ENCODE measurements at places on chromosomes 2 and 18.

- no peak for DNase-seq
Measured at GRCh38 chr2:221929259-221929658, 357.2 kb upstream of the EPHA4 start.

DNA sequence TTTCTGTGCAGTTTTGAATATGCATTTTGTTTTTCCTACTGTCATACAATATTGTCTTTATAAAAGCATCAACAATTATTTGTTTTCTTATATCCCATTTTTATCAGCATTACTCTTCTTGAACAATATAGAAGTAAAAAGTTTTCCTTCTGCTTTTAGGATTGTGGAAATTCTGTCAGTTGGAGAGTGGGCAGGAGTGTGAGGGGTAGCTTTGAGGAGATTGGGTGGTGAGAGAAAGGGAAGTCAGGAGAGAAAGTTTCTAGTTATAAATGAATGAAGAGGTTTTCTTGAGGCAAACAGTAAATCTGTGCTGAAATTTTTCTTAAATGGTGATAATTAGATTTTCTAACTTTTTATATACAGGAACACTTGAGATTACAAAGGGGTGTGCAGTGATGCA, 151.7 kb upstream of the NOSTRIN start:
- no peak for DNase-seq

GRCh38 chr18:41745166-41746049, 209.6 kb upstream of the PIK3C3 start:
- peak; percentile 64 for DNase-seq

DNA sequence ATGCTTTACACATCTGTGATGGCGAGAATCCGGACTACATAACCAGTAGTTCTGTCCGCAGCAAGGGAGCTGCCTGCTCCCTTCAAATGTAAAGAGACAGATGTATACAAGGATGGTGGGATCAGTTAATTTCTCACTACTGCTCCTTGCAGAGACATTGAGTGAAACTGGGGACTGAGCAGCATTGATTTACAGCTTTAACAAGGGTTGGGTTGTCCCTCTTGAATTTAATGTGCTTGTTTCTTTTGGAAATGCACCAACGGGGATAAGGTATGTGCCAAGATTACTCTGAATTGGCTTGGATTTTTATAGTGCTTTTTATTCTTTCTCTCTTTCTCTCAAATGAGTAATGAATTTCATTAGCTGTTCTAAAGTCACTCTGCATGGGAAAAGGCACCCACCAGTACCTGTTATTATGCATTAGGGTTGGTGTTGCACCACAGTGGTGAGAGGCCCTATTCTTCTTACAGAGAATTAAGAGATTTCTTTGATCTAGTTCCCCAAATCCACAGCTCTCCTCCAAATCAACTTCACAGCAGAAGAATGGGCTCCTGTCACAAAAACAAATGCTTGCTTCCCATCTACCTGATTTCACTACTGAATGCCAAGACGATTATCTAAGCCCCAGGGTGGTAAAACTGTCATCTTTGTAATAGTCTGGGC, 107.6 kb downstream of the DOCK10 start:
- DNase-seq: peak; percentile 20

DNA sequence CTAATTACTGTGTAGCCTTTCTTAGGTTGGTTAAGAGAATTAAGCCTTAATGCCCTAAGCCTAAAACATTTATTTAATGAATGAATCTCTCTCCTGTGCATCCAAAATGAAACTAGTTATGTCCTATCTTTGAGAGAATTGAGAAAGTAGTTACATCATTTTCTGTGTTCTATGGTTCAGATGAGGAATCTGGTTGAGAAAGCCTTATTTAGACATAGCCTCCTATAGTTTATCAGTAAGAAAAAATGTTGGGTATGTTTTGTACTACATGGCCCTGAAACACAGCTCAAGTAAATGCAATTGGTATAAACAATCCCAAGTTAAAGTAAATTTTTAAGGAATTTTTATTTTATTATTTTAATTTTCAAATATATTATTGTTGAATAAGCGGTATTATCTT, 25.9 kb upstream of the RAMP1 start:
- no peak for DNase-seq

All from HL-60 (cell line).